Activated CD4-positive, alpha-beta memory T cell treated with anti-CD3 and anti-CD28 coated beads for 36 hours (primary cell): ENCODE measurements at places on chromosomes 12 and 14. TPM values are rescaled to one million over a fixed set of nuclear protein-coding genes. Genes with fewer than 3 reads are reported as not detected.

The OVCH1 gene
- total RNA-seq, result not detected

The CIROP gene
- total RNA-seq, result not detected

The SLC25A21 gene
- not detected for total RNA-seq

The KLRB1 gene
- 3.6 TPM for total RNA-seq

The MYO1H gene
- total RNA-seq, result not detected
